T-helper 2 cell (primary cell): ENCODE measurements at places on chromosomes 3 and 15.

DNA sequence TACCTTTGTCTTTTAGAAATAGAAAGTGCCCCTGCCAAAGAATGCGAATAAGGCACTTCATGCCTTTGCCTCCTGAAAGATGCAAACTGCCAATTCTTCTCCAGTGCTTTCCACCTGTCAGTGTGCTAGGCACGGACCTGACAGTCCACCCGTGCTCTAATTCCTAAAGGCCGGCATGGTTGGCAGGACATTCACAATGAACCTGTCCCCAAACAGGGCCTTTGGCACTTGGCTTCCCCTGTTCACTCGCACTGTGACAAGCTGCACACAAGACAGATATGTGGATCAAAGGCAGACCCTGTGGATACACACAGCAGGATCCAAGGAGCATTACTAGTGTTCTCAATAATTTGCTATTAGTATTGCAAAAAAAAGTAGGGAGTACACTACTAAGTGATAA is 505.7 kb upstream of the AGTR1 start:
- no peak for DNase-seq

GRCh38 chr3:7973006-7973405 is 528.6 kb upstream of the LMCD1 start:
- no peak for DNase-seq

DNA sequence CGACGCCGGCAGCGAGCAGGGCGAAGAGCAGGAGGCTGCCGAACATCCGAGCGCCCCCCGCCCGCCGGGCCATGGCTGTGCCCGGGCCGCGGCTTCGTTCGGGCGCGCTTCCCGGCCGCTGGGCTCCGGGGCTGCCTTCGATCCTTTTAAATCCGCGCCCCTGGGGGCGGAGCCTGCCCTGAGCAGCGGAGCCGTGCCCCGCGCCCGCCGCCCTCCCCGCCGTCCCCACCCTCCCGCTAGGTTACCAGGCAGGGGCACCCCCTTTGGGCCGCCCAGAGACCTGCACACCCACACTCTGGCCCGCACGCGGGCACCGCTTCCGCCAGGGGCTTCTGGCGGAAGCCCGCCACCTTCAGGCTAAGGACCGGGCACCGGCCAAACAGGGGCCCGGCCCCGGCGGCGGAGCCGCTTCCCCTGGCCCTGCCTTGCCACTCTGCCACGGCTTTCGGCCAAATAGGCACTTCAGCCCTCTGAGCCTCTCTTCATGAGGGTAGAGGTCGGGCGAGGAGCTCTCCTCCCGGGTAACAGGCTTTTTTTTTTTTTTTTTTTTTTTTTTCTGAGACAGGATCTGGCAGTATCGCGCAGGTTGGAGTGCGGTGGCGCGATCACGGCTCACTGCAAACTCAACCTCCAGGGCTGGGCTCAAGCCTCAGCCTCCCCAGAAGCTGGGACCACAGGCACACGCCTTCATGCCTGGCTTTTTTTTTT is at the start of gene NMB:
NMB (minus strand) TSS at position 120 of the 708 bp plus-strand sequence; CDS start at position 73, 47 bp downstream.
- peak; percentile 90 for DNase-seq

- DNase-seq, result no peak
These were observed 2.6 kb upstream of the CHL1 start for GRCh38 chr3:194001-194400.

DNA sequence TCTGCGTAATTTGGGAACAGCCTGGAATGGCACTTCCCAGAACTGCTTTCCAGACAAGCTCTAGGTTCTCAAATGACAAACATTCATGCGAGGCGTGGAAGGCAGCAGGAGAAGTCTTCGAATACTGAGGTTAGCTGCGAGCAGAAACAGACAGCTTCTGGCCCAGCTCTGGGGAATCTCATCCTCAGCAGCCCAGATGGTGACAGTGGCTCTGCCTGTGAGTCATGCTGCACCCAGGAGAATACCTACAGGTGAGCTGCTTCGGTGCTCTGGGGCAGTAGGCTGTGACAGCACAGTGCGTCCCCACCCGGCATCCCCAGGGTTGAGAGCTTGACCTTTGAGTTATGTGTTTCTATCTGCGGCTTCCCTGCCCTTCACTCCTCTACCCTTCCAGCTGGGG is 258.6 kb downstream of the KLF13 start:
- no peak for DNase-seq

DNA sequence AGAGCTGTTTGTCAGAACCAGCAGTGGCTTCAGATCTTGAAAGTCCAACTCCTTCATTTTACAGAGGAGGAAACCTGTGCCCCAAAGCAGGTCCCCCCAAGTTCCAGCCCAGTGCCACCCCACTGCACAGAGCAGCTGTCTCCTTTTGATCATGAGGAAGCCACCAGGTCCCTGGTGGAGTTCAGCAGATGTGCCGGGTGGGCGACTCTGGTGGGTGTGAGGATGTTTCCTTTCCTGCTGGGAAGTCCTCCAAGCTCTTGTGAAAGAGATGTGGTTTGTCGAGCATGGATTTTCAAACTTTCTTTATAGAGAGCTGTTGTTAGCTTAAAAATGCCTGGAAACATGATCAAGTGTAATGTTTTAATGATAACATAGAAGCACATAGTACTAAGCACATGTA is 52.0 kb downstream of the SMAD3 start:
- no peak for DNase-seq

- DNase-seq, result no peak
These were observed 786.7 kb upstream of the EPHA6 start for GRCh38 chr3:96027718-96028117.

DNA sequence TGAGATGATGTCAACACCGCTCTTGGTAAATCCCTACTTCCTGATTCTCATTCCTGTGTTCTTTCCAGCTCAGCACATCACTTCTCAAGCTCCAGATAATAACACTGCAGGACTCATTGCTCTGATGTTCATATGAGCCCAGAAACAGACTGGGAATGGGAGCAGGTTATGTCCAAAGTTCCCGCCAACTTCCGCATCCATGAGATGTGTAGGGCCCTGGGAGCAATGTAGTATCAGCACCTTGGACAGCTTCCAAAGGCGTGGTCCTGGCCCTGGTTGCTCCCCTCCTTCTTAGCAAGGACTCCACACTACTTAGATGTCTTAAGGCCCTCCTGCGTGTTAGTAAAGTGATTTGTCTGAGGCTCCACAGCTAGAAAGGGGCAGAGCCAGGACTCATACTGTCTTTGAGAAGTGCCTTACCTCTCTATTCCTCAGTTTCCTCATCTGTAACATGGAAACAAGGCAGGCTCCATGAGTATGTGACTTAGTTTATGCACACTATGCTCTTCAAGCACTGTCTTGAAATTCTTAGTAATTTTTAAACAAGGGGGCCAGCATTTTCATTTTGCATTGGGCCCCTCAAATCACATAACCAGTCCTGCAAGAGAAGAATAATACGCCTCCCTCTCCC is 27.9 kb upstream of the SLC6A1 start:
- peak; percentile 15 for DNase-seq

DNA sequence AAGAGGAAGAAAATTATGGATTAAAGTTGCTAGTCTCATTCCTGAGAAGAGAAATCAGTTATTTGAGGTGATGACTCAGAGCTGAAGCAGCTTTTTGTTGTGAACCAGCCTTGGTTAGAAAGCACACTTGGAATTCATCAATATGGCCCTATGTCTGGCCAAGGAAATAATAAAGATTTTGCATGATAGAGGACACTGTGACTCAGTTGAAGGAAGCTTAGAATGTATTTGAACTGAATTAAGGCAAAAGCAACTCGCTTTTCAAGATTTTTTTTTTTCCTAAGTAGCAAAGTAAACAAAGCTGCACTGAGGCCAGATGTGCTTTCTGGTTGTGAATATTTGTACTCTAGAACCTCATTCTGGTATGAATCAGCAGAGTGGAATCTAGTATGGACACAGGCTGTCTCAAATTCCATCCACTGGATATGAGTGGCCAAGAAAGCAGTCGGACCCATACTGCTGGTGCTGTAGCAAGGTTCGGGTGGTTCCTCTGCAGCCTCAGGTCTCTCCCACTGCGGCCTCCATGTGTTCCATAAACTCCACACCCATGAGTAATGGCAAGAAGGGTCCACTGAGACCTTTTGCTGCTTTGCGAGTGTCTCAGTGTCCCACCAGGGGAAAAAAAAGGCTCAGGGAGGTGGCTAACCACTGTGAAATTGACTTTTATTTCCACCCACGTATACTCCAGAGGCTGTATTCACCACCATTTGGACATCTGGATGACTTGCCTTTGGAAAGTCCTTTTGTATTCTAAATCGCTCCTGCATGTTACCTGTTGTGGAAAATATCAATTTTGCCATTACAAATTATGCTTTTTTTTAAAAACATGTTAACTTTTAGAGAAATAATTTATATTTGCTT is 53.1 kb downstream of the TGFBR2 start:
- no peak for DNase-seq

DNA sequence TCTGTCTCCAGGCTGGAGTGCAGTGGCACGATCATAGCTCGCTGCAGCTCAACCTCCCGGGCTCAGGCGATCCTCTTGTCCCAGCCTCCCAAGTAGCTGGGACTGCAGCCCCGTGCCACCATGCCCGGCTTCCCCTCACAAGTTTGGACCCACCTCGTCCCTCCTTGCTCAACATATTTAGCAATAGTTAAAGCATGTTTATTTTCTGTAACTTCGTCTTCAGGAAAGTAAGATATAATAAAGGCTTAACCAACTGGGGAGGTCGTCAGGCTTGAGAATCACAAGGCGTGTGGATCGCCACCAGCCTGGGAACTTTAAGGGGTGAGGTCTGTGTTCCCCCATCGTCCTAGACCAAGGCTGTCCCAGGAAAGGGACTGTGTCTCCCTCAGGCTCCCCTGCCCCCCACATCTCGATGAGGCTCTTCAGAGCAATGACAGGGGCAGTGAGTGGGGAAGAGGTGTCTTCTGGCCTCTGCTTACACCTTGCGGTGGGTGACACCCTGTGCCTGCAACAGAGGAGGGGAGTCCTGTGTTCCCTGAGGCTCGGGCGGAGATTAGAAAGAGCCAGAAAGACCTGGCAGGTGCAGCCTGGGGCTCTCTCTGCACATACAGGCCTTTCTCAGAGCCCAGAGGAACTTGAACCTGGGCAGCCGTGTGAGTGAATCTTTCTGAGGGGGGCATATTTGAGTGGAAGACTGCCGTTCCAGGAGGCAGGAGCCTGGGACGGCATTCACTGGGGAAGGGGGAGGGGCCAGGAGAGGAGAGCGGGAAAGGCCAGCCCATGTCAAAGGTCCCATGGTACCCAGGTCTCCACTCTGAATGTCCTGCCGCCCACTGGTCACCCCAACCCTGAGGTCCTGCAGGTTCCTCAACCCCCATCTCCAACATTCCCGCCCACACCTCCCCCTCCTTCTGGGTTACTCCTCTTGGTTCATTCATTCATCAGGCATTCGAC is 152.3 kb downstream of the SMAD6 start:
- no peak for DNase-seq

- no peak for DNase-seq
These were observed 194.2 kb downstream of the MTHFS start for GRCh38 chr15:79702621-79703020.

DNA sequence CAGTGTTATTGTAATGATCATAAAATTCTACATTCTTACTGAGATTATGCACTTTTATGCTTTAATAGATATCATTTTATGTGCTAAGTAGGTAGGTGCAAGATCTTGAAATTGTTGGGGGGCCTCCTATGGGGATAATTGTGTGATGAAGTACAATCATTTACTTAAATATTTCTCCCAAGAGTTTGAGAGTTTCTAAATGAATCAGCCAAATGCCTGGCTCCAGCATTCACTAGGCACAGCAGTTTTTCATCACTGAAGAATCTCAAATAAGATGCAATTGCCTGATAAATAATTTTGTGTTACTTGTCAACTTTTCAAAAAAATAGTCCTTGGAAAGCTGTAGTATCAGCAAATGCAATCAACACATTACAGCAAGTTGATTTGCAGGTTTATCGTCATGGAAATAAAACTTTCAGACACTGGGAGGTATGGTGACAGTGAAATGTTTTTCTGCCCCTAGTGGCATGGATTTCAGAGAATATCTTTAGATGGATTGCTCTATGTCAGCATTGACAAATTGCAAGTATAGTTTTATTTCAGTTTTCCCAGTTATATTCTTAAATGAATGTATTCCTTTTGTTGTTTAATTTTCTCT is 167.1 kb downstream of the NEK11 start:
- DNase-seq, result no peak

GRCh38 chr3:42031808-42032480 is 59.2 kb upstream of the TRAK1 start:
- no peak for DNase-seq

- no peak for DNase-seq
These were observed 73.5 kb upstream of the CSPG5 start for GRCh38 chr3:47652142-47652541.

GRCh38 chr15:81506071-81506470 is 132.1 kb upstream of the TMC3 start:
- DNase-seq, result no peak

DNA sequence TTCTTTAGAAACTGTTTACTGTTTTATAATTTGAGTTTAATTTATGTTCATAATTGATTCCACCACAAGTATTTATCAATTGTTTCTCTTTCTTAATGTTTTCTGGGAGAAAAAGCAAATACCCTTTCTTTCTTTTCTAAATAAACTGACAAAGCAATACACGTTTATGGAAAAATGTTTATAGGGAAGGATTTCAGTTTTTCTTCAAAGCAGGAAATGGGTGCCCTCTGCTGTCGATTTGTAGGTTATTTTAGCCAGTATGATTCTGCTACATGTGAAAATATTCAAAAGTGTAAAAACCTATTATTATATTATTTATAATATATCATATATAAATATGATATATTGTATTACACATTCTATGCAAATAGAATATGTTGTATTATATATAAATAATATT is 921.0 kb upstream of the ROBO1 start:
- no peak for DNase-seq

GRCh38 chr15:40047415-40048210 is 8.6 kb upstream of the SRP14 start:
- DNase-seq, result no peak

DNA sequence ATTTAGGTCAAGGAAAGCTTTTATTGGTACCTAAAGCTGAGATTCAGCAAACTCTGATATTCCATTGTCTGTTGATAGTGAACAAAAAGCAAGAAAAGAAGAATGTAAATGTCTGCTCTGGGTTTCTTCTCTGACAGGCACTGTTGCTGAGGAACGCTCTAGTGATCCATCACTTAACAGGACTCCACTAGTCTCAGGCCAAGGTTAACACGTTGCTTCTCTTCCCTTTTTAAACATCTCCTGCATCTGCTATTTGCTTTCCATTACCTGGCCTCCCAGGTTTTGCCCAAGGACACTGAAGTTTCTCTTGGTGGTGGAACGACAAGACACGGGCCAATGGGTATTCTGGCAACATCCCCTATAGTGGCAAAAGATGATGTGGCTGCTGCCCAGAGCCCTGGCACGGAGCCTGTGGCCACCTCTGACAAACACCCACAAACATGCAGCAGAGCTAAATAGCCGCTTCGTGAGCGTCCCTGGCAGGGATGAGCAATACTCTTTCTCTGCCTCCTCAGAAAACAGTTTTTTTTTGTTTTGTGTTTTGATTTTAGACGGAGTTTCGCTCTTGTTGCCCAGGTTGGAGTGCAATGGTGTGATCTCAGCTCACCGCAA is 97.8 kb upstream of the AKAP13 start:
- DNase-seq, result no peak

DNA sequence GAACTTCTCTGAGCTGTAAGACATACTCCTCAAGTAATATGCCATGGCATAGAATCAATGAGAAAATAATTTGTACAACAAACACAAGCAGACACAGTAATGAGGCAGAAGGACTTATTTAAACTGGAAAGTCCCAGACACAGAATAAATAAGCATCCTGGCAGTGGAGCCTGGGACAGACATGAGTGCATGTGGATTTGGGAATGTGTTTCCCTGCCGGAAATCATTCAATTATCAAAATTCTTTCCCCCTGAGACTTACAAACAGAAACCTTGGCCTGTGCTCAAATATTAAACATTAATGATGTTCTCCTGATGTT is 520.1 kb downstream of the ROBO1 start:
- no peak for DNase-seq
